Omental fat pad (tissue), 4 donors: ENCODE measurements at places on chromosomes 3 and 15.

DNA sequence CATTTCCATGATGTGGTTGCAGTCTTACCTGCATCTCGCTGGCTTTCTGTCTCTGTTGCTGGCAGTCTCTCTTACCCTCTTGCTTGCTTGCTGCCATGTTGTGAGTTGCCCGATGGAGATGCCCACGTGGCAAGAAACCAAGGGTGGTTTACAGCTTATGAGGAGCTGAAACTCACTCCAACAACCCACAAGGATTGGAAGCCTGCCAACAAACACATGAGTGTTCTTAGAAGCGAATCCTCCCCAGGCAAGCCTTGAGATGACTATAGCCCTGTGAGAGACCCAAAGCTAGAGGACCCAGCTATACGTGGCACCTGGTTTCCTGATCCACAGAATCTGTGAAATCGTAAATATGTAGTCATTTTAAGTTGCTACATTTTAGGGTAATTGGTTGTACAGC, 490.9 kb upstream of the ADAMTS9 start:
- no peak for DNase-seq

- DNase-seq = no peak
Measured at GRCh38 chr3:27487383-27487782, 3.2 kb upstream of the SLC4A7 start.

DNA sequence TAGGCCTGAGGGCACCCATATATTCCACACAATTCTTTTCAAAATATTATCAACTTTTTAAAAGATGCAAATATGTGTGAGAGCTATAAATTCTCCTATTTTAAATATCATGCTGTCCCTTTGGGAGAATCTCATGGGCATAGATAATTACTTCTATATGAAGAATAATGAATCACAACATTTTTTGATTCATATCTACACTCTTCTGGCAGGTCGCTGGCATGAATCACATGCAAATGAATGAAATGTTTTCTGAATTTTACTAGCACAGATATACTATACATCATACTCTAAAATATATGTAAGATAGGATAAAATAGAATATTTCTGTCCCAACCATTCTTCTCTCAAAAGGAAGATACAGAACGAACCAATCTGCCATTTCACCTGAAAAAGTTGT, 277.7 kb upstream of the KCNH8 start:
- no peak for DNase-seq

DNA sequence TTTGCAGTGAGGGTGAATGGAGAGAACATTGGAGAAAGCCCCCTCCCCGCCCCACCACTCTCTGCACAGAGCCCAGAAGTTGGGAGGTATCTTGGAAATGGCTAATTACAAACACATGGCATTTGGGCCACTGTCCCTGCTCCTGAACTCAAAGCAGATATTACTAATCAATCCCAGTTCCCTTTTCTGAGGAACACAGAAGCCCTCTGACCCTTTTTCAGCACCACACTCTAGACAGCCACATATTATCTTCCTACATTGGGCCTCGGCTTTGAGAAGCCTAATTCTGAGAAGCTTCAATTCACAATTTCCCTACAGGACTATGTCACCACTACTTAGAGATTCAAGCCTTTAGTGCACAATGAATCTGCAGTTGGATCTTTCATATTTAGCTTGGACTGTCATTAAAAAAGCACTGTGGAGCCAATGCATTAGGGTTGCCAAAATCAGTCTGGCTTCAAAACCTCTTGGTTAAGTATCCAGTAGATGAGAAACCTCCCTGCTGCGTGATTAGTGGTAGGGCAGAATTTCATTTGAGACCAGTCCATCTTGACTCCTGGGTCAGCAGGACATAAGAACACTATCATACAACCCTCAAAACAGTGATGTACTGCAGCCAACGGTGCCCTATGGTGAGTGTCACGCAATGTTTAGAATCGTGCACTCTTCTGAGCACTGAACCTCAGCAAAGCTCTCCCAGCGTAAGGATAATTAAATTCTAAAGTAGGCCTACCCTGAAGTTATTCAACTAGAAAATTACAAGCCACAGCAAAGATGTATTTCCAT, 26.1 kb downstream of the MGLL start:
- no peak for DNase-seq

DNA sequence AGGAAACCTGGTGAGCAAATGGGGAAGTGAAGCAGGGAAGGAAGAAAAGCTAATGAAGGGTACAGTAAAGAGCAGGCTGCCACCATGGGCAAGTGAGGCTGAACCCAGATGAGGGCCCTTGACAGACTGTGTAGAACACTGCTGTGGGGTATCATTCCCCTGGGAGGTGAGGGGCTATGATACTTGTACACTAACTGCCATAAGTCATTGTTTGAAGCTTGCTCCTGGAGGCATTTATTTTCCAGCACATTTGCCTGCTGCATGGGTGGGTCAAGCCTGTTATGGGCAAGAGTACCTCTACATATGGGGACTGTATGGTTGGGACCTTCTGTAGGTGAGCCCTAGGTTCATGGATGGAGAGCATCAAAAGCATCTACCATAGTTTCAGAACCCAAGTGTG, 57.4 kb downstream of the POMGNT2 start:
- DNase-seq = no peak

DNA sequence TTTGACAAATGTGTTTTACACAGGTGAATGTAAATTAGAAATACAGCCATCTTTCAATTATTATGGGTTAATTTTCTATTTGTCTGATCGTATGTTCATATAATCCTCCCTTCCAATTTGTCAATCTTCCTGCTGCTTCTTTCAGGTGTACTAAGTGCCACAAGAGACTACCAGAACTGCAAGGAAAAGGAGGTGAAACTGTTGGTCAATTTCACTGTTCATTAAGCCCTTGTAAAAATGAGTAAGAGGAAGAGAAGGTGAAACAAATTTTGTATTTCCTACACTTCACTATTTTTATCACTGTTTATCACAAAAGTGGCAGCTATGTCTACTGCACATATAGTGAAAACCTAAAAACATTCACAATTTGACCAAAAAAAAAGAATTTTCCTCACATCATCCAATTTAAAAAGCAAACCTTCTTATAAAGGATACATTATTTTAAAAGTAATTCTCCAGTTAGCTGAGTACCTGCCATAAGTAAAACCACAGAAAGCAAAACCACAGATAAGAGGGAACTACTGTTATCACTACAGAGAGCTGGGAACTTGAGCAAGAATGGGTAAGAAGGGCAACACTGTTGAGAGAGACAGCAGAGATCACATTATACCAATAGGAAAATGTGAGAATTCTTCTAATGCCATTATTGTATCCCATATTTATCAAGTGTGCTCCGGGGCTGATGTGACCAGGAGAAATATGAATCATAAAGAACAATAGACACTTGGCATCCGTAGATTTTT, 163.0 kb downstream of the TBC1D5 start:
- no peak for DNase-seq

- no peak for DNase-seq
Measured at GRCh38 chr15:78469031-78469430, 31.0 kb downstream of the IREB2 start.

- DNase-seq = no peak
Measured at GRCh38 chr15:74403588-74403919, 30.2 kb downstream of the SEMA7A start.

- DNase-seq = no peak
Measured at GRCh38 chr15:71228403-71228802, 113.1 kb downstream of the THSD4 start.
